ENCODE measurements at places on chromosomes 2 and 18. TPM values are rescaled to one million over a fixed set of nuclear protein-coding genes. Genes with fewer than 3 reads are reported as not detected.

TLX2 gene
- not detected for total RNA-seq

RMDN2 gene
- 2.3 TPM for total RNA-seq

CYS1 gene
- total RNA-seq, result under 0.01 TPM

- DNase-seq, result peak; percentile 85
These were observed 102.0 kb downstream of the PLA2R1 start for GRCh38 chr2:159960414-159960813.

DNA sequence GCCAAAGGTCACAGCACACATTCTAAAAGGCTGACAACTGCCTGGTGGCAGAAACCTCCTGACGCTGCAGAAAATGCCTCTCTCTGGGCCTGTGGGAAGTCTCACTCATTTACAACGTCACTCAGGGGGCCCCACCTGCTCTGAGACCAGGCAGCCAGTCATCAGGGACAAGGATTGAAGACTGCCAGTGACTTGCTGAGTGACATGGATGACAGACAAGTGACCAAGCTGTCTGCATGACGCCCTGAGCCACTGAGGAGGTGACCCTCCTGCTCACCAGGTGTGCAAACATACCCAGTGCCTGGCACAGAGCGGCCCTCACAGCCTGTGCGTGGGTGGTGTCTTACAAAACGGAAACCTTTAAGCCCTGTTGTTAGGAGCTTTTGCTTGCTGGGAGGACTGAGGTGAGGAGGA, 392.4 kb downstream of the TNS1 start:
- no peak for DNase-seq

- DNase-seq, result no peak
These were observed 19.7 kb upstream of the SAG start for GRCh38 chr2:233287871-233288270.

DNA sequence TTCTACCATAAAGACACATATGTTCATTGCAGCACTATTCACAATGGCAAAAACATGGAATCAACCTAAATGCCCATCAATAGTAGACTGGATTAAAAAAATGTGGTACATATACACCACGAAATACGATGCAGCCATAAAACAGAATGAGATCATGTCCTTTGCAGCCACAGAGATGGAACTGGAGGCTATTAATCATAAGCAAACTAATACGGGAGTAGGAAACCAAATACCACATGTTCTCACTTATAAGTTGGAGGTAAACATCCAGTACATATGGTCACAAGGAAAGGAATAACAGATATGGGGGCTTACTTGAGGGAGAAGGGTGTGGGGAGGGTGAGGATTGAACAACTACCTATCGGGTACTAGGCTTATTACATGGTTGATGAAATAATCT, 7.7 kb downstream of the HMSD start:
- DNase-seq, result no peak

TMEFF2 gene
- 1.4 TPM for total RNA-seq

DNA sequence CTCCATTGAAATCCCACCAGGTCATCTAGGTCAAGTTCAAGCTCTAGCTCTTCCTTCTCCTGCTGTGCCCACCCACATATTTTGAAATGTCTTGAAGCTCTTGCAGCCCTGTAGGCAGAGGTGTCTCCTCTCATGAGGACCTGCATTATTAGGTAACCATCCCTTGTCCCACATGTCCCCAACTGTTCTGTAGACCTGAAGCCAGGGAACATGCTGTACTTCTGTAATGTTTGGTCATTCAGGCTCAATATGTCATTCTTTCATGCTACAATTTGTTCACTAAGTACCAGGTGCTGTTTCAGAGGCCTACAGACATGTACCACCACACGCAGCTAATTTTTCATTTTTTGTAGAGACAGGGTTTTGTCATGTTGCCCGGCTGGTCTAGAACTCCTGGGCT, 22.2 kb downstream of the SLC3A1 start:
- DNase-seq, result no peak

- DNase-seq, result peak; percentile 72
These were observed 61.2 kb downstream of the SEMA4F start for GRCh38 chr2:74715081-74715791.

DNA sequence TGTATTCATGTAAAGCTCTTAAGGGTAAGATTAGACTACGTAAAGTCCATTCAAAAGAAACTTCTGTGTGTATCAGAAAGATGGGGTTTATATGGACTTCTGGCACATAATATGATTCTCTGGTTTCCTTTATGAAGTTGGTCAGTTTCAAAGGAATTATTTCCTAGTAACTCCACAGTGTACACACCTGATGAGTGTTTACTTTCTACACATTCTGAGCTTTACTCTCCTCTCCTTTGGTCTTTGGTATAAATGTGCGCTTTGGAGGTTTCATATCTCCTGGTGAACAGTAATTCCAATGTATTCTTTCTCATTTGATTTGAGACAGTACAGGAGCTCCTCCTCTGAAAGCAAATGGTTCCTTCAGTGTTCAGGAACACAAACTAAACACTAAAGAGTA, 88.1 kb downstream of the OXER1 start:
- DNase-seq, result no peak

DNA sequence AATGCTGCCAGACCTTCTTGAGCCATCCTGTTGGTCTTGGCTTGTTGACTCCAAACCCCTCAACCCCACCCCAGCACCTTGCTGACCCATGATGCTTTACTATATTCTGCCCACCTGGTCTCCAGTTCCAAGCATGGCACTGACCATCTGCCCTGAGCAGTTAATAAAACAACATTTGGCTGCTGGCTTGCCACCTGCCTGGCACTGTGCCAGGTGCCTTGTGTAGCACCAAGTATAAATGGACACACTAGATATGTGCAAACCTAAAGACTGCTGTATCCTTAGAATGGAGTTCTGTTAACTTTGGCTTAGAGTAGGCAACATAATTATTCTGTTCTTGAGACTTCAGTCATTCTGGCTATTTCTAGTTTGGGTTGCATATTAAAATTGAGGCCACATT, 91.4 kb downstream of the ACSL3 start:
- DNase-seq, result no peak

CAD gene
- 17.8 TPM for total RNA-seq

DNA sequence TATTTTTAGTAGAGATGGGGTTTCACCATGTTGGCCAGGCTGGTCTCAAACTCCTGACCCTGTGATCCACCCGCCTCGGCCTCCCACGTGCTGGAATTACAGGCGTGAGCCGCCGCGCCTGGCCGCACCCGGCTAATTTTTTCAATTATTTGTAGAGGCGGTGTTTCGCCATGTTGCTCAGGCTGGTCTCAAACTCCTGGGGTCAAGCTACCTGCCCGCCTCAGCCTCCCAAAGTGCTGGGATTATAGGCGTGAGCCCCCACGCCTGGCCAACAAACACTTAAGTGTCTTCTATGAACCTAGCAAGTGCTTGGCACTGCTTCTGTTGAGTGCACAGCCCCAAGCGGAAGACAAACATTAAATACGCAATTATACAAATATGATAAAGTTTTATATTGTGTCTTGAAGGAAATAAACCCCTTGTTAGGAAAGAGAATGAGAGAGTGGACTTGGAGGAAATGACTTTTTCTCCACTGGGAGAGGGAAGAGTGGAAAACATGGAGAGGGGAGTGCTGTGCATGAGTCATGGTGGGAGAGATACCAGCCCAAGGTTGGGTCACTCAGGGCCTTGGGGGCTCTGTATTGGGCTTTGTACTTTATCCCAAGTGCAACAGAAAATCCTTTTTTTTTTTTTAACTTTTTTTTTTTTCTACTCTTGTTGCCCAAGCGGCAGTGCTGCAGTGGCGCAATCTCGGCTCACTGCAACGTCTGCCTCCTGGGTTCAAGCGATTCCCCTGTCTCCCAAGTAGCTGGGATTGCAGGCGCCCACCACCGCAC, 41.4 kb upstream of the ACTR2 start:
- no peak for DNase-seq

- no peak for DNase-seq
These were observed 30.8 kb downstream of the SANBR start for GRCh38 chr2:61096438-61096837.

DNA sequence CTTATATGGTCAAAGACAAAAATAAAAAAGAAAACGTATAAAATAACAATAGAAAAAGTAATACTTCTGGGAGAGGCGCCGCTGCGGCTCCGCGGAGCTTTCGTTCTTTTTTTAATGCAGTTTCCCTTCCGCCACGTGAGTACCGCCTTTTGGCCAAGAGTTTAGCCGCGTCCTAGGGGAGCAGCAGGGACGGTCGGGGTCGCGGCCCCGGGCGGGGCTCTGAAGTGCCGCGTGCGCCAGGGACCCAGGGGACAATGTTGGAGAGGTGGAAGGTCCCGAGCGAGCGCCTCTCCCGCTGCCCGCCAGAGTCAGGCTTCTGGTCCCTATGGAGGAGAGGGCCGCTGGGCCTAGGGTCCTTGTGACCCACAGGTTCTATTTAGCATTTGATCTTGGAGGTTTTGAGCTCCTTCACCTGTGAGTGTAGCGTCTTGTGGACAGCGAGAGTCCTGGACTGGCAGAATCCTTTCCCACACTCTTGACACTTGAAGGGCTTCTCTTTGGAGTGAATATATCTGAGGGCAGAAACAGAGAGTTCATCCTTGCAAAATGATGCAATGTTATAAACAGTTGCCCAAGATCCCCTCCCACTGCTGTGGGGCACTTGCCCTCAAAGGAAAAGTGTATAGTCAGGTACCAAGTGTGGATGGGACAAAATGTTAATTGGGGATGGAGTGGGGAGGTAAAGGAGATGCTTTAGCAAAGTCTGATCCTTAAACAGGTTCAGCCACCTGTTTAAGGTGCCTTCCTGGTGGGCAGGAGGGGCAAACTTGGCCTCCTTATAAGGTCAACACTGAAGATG, 6.3 kb downstream of the OSR1 start:
- DNase-seq, result no peak

DNA sequence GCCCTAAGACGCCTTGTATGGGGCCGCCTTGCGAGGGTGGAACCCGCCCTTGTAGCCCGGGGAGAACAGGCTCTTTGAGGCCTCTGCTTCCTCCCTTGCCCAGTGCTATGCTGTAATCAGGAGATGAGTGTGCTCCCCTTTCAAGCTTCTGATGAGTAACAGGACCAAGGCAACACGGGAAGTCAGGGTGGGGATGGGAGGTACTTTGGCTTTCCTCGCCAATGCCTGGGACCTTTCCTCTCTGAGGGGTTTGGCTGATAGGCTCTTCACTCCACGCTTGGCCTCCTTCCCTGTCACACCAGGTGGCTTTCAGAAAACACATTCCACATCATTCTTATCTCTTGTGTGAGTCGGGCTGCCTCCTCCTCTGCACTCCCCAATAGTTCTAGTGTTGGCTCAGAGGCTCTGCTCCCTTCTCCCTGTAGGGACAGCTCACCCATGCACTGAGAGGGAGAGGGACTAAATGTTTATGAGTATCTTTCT, 223.7 kb upstream of the TRIB2 start:
- DNase-seq, result peak; percentile 93
